ENCODE measurements at places on chromosomes 16 and 17.

DNA sequence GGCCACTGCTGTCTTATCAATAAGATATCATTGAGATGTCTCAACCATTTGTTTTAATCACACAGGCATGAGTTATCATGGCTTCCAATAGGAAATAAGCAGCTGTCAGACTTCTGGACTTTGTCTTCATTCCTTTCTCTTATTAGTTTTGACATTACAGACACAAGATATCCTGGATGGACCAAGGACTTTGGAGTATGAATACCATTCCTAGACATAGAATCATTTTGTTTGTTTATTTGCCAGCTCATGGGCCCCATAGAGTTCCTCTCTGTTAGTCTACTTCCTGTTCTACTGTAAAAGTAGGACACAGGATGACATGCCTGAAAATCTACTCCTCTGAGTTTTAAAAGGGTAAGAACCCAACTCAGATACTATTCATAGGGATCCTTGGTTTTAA, 77.7 kb upstream of the KCNJ16 start:
- DNase-seq = no peak

DNA sequence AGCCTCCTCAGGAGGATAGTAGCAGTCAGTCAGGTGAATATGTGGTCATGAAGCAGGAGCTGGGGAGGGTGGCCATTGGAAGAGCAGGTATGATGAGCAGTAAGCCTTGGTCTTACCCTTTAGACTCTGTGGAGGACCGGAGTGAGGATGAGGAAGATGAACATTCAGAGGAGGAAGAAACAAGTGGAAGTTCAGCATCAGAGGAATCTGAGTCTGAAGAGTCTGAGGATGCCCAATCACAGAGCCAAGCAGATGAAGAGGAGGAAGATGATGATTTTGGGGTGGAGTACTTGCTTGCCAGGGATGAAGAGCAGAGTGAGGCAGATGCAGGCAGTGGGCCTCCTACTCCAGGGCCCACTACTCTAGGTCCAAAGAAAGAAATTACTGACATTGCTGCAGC, 12.7 kb downstream of the SRCAP start:
- no peak for DNase-seq

DNA sequence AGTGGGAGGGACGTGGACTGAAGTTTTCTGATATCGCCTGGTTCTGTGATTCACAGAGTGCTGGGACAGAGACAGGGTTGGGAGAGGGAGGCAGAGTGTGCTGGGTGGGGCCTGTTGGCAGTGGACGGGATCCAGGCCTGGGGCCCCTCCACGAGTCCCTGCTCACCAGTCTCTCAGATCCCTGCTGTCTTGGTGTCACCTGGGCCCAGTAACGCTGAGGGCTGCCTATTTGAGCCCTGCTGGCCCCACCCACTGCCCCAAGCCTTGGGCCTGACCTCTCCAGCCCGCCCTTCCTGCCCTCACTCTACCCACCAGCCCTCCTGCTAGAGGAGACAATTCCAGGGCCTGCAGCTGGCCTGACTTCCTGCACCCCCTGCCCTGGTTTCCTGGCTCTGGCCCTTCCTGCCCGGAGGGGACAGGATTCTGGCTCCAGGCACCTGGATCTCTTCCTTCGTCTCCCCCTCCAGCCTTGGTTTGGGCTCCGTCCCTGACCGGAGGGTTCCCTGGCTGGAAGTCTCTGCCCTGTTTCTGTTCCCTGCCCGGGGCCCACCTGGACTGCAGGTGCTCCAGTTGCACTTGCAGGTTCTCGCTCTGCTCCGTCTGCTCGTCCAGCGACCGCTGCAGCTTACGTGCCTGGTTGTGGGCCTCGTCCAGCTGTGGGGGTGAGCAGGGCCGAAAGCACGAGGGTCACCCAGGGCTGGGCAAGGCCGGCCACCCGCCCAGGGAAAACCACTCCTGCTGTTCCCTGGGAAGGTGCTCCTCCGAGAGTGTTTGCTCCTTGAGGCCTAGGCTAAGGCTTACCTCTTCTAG, 21.4 kb downstream of the CCDC102A start:
- no peak for DNase-seq

DNA sequence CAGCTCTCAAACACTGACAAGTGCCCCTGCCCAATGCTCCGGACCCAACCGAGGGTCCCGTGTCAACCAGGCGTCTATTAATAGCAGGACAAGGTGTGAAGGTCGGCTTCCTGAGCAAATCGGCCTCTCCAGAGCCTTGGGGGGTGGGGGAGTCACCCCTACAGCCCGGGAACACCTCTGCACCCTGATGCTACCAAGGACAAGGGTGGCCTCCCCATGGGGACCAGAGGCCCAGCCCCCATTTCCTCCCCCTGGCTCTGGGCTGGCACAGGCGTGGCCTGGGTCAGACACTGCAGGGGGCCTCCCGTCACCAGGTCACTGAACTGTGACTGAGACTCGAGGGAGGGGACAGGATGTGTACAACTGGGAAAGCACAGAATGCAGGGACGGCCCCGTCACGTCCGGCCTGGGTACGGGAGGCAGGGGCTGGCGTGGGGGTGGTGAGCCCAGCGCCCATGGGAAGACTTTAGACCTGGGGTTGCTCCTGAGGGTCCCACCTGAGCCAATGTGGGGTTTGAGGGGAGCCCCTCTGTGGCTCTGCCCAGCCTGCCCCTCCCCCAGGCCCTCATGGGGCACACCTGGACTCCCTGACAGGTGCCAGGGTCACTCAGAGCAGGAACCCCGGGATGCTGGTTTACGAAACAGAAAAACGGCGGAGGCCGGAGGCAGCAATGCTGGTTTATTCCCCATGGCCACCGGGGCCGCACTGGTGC, 579 bp upstream of the CYBA start:
- DNase-seq = peak; percentile 55

GRCh38 chr16:23902034-23902747, 66.4 kb downstream of the PRKCB start:
- DNase-seq = no peak

GRCh38 chr16:2063861-2064260, 16.1 kb downstream of the TSC2 start:
- DNase-seq = no peak

GRCh38 chr16:82016263-82016662, 5.0 kb upstream of the SDR42E1 start:
- no peak for DNase-seq

DNA sequence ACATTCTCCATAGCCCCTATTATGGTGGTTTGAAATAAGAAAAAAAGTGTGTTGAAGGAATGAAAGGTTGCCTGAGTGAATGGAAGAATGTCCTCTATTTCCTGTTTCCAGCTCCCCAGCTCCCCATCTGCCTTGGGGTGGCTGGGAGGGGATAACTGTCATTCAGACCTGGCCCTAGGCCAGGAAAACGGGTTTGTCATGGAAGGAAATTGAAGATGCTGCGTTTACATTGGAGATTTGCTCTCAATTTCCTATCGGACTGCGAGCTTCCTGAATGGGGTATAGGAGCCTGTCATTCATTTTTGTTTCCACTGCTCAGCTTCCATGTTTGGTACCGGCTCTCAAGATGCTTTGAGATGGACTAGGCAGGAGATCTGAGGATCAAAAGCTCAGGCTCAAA, 2.2 kb upstream of the FZD2 start:
- DNase-seq = no peak

DNA sequence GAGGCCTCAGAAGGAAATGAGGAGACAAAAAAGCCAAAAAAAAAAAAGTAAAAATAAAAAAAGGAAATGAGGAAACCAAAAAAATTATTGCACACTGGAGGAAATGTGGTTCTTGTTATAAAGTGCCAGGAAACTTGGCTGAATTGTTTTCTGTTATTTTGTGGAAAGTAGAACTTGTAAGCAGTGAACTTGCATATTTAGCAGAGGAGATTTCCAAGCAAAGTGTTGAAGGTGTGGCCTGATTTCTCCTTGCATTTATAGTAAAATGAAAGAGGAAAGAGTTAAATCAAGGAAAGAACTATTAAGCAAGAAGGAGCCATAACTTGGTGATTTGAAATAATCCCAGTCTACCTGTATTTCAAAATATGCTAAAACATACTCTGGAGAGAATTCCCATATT, 34.1 kb upstream of the CPPED1 start:
- DNase-seq = no peak

DNA sequence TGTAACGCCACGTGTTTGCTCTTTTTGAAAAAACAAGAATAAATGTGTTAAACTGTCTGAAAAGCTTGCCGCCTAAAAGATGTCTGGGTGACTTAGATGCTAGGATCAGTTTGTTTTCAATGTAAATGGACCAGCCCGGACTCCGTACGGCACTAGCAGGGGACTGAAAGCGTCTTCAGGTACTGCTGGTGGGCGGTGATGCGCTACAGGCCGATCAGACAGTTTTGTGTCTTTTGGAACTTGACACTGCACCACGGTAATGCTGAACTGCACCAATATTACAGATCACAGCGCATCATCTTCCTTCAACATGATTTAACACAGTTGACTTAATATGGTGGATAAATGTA, 727 bp upstream of the MBTPS1 start:
- DNase-seq = peak; percentile 59

DNA sequence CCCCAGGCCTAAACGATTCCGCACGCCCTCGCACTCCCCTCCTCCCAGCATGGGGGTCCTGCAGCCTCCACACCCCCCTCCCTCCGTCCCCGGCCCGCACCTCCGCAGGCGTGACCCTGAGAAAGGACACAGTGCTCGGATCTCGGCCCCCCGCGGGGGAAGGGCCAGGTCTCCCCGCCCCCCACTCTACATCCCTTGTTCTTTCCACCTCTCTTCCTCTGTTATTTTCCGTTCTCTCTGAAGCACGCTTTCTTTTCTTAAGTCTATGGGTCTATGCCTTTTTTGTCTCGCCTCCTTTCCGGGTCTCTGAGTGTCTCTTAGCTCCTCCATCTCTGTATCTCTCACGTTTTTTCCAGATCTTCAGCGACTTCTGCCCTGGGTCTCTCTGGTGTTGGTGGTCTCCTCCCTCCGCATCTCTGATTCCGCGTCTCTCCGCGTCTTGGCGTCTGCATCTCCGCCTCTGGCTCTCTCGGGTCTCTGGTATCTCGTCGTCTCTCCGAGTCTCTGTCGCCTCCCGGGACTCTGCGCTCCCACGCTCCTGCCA, 2.1 kb upstream of the HES7 start:
- DNase-seq = no peak

DNA sequence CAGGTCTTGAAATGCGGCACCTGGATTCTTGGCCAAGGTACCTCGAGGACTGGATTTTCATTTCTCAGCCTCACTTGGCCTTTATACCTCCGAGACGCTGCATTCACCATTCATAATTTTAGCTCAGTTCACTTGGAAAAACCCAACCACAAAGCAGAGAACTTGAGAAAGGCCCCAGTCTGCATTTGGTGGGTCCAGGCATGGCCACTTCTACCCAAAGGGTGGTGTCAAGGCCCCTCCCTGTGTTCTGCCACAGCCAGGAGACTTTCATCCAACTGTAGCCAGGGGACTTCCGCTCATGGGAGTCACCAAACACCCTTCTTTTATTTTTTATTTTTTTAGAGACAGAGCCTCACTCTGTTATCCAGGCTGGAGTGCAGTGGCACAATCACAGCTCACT, 14.7 kb upstream of the TVP23A start:
- no peak for DNase-seq

- no peak for DNase-seq
Measured at GRCh38 chr17:35006961-35007360, 26.6 kb downstream of the LIG3 start.

DNA sequence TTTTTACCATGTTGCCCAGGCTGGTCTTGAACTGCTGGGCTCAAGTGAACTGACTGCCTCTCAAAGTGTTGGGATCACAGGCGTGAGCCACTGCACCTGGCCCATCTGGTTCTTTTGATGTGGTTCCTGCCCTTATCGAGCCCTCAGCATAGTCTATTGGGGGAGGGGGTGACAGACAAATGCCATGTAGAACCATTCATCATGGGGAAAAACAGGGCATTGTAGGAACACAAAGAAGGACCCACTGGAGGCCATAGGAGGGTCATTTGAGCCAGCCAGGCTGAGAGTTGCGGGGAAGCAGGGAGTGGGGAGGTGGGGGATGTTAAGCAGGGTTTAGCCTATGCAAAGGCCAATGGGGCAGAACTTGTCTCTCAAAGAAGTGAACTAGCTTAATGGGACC, 11.9 kb downstream of the SEC14L5 start:
- no peak for DNase-seq

GRCh38 chr16:57711346-57711745, 16.7 kb downstream of the DRC7 start:
- DNase-seq = no peak

- no peak for DNase-seq
Measured at GRCh38 chr17:13750816-13751793, 149.4 kb upstream of the HS3ST3A1 start.

- DNase-seq = no peak
Measured at GRCh38 chr17:35345926-35346771, 27.3 kb downstream of the SLFN11 start.

DNA sequence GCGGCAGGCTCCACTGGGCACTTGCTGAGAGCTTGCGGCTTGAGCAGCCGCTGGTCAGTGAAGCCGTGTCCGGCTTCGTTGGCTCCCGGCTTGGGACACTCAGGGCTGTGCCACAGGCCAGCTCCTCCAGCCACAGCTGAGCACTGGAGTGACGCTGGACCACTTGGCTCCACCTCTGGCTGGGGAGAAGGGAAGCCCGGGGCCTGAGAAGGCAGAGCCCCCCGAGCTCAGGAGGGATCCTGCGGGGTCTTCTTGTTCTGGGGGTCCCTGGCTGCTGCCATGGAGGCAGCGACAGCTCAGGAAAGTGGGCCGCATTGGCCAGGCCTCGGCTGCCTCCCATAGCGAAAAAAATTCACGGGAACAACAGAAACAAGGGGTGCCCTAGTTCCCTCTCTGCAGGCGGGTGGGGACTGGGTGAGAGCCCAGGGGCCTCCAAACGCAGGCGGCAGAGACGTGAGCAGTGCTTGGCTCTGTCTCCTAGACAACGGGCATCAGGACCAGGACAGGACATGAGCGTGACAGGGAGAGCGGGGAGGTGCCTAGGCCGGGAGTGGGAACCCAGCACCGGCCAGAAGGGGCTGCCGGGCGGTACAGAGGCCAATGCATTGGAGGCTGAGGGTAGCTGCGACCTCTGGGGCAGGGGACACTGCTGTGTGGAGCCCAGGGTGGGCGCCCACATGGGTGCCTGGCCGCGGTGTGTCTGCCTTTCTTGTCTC, 37.7 kb downstream of the SLC7A5 start:
- DNase-seq = no peak

DNA sequence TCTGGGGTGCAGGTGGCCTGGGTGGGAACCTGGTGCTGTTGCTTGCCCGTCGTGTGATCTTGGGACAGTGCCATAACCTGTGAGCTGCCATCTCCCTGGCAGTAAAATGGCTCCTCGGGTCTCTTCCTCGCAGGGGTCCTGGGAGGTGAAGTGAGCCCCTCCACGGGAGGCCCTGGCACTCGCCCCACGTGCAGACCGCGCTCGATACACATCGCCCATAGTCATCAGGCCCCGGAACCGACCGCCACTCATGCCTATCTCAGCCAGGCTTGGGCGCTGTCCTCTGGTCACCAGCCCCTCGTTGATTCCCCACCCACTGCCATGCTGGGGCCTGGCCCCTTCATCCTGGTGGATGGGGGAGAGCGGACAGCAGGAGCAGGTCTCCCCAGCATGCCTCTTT, 21.5 kb upstream of the OSGIN1 start:
- DNase-seq = no peak

- DNase-seq = no peak
Measured at GRCh38 chr16:79563921-79564320, 36.6 kb downstream of the MAF start.

- DNase-seq = no peak
Measured at GRCh38 chr17:81056312-81056711, 21.4 kb downstream of the BAIAP2 start.

All from activated naive CD4-positive, alpha-beta T cell treated with anti-CD3 and anti-CD28 coated beads, Interleukin-2, amount 50 U/mL, for 16 hours (primary cell).